Hippocampal formation (tissue), 2 donors: ENCODE measurements at places on chromosomes 16 and 17.

- no peak for DNase-seq
These were observed 2.9 kb upstream of the RHBDF2 start for GRCh38 chr17:76504117-76504516.

DNA sequence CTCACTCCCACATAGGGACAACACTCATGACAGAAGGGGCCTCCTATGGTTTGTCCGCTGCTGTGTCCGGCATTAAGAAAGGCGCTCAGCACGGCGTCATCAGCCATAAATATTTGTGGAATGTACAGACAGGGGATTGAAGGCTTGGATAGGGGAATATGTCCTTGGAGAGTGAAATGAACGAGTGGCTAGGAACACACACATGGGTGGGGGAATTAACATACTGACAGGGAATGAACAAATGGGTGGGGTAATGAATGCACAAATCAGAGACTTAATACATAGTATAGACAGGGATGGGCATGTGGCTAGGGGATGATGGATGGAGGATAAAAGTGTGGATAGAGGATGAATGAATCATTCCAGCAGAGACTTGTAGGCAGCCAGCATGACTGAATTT lies 154.0 kb upstream of the HSBP1 start:
- no peak for DNase-seq

DNA sequence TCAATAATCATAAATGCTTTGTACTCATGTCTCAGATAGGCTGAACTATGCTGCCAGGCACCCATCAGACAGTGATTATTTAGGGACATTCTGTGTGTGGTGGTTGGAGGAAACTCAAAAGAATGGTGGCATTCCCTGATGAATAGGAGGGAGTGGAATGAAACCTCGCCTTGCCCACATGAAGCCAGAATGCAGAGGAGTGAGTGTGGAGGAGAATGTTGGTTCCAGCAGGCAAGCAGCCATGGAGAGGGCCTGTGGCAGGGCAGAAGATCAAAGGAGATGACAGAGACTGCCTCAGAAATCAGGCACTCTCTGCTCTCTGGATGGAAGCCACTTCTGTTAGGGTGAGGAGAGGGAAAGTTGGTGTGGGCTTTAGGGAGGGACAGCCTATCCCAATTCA lies 22.5 kb downstream of the KCTD19 start:
- no peak for DNase-seq

DNA sequence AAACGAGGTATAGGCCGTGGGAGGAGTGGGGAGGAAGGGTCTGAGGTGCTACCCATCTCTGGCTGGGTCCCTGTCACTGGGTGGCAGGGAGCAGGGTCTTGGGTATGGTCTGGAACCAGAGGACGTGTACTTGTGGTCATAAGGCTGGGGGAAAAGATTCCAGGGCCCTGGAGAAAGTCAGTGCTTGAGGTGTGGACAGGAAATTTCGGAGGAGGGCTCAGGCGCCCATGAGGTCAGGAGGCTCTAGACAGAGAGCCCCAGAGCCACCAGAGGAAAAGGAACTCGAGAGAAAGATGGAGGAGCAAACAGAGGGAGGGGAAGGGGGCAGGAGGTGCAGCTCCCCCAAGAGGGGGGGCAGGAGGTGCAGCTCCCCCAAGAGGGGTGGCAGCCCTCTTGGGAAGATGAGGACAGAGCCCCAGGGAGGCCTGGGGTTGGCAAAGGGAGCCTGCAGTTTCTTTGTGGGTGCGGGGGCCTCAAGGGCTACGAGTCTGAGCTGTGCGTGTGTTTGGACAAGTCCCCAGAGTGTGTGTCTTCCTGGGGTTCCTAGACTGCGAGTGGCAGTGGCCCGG lies 683 bp upstream of the SLC7A6 start:
- DNase-seq: no peak

DNA sequence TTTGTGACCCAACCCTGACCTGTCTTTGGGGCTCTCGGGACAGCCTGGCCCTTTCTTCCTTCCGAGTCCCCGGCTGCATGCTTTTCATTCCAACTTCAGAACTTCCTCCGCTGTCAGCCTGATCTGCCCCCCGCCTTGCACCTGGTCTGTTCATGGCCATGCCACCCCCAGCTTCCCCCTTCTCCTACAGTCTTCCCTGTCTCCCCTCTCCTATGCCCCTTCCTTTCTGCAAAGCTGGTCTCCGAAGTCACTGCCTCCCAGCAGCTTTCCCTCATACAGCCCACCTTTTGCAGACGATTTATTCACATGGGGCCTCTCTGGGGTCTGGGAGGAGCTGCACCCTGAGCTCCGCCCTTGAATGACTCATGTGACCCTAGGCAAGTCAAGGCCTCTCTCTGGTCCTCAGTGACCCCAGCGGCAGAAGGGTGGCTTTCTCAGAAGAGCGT lies 47.1 kb upstream of the SDK2 start:
- DNase-seq: no peak

DNA sequence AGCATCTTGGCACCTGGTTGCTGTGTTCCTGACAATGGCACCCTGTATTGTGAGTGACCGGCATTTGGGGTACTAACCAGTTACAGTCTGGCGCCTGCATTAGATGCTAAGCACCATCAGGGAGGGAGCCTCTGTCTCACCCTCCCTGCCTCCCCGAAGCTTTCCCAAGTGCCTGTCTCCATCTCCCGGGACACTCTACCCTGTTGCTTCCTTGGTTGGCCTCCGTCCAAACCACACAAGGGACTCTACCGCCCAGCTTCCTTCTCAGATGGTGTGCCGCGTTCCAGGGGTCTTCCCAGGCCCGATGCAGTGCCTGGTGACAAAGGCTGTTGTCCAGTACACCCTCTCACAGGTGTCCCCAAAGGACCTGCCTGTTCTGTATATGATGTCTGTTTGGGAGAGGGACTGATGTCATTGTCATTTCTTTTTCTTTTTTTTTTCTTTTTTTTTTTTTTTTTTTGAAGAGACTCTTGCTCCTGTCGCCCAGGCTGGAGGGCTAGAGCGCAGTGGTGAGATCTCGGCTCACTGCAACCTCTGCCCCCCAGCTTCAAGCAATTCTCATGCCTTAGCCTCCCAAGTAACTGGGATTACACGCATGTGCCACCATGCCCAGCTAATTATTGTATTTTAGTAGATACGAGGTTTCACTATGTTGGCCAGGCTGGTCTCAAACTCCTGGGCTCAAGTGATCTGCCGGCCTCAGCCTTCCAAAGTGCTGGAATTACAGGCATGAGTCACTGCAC lies 6.7 kb downstream of the SNN start:
- DNase-seq: no peak

- DNase-seq: peak; percentile 24
These were observed 520.9 kb upstream of the CDH5 start for GRCh38 chr16:65845466-65846209.

GRCh38 chr17:82351254-82351712 lies 7.8 kb upstream of the TEX19 start:
- no peak for DNase-seq

GRCh38 chr16:4416200-4417032 lies at the start of gene CORO7:
Gene CORO7 (minus strand): TSS chr16:4416596. CDS start chr16:4416518, 78 bp downstream.
- peak; percentile 95 for DNase-seq

GRCh38 chr17:68061512-68062313 lies 26.2 kb downstream of the KPNA2 start:
- DNase-seq: no peak

- DNase-seq: no peak
These were observed 1.0 kb upstream of the HSBP1 start for GRCh38 chr16:83806731-83807130.

DNA sequence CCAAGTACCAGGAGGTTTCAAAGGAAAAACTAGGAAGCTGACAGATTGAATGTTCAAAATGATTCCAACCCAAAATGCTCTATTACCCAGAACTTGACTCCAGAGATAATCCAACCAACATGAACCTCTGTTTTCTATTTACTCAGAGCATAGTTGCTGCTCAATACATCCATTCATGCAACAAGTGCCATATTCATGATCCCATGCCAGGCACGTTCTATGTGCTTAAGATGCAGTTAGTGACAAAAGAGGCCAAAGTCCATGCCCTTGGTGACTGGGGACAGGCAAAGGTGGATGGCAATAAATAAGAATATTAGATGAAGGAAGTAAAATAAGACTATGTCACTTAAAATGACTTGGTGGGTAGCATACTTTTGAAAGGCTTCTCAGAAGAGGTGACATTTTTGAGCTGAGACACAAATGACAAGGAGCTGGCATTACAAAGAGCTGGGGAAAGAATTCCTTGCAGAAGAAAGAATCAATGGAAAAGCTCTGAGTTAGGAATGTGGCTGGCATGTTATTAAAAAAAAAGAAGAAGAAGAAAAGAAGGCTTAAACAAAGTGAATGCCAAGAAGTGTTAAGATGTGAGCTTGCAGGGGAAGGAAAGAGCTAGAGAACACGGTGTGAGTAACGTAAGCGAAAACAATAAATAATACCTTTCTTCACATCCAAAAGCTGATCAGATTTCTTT lies 34.5 kb downstream of the TOX3 start:
- no peak for DNase-seq

DNA sequence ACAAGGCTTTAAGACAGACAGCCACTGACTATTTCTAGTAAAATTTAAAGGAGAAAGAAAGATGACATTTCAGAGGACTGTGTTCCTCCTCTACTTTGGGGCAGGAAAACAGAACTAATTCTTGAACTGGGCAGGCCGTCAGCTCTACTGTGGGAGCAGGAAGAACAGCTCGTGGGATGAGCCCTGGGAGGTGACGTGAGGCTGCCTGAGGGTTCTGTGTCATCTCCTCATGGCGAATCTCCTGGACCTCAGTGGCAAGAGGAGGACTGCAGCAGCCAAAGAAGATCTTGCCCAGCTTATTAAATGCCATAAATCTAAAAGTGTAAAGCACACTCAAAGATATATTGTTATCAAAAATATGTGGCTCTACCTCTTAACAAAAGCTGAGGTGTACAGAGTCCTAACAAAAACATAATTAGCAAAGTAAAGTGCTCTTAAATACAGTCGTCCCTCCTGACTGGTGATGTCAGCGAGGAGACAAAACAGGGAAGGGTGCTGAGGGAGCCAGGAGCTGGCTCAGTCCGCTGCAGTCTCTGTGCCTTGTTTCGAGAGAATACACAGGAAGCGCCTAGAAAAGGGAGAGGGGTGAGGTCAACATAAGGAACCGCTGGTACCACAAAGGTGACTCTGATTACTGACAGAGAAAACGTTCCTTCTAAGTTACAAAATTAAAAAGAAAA lies 58.0 kb downstream of the CREBBP start:
- no peak for DNase-seq

- DNase-seq: no peak
These were observed 7.8 kb upstream of the ADGRG1 start for GRCh38 chr16:57620335-57621231.

GRCh38 chr16:88705076-88705684 lies 1.0 kb downstream of the RNF166 start:
- DNase-seq: no peak

DNA sequence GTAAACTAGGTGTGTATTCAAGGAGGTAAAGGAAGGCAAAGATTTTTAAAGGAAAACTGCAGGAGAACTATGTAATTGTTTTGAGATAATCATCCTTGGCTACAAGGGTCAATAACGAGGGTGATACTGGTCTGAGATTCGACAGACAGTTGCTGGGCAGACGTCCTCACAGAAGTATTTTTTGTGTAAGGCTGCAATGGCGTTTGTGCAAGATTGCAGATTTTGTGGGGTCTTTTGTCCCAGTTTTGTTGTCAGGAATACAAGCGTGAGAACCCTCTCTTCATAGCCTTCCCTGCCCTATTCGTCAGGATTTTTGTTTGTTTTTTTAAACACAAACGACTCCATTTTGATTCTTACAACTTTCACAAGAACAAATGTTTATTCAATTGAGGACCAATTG lies 57.5 kb downstream of the GPR139 start:
- no peak for DNase-seq

DNA sequence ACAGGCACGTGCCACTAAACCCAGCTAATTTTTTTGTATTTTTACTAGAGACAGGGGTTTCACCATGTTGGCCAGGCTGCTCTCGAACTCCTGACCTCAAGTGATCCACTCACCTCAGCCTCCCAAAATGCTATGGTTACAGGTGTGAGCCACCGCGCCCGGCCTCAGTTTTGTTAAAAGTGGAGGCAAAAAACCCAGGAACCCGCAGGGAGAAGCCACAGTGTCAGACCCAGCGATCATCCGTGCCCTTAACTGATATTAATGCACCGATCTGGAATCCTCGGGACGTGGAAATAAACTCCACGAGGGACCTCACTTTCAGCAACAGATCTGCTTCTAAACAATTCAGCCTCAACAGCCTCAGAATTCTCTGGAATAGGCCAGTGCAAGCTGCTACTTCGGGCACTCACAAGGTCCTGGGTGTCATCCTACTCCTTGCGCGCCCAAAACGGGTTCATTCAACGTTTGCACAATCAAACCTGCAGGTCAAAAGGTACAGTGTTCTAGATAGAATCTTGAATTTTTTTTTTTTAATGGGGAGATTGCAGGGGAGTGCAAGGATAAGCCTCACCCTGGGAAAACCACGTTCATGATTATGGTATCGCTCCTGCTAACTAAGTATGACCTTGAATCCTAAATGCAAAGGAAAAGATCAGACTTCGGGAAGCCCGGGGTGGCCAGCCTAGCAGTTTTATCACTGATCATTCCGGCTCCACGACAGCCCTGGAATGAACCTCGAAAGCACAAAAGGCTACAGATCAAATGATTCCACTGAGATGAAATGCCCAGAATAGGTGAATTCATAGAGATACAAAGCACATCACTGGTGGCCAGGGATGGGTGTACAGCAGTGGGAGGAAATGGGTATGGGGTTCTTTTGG lies 22.4 kb downstream of the LITAF start:
- no peak for DNase-seq

DNA sequence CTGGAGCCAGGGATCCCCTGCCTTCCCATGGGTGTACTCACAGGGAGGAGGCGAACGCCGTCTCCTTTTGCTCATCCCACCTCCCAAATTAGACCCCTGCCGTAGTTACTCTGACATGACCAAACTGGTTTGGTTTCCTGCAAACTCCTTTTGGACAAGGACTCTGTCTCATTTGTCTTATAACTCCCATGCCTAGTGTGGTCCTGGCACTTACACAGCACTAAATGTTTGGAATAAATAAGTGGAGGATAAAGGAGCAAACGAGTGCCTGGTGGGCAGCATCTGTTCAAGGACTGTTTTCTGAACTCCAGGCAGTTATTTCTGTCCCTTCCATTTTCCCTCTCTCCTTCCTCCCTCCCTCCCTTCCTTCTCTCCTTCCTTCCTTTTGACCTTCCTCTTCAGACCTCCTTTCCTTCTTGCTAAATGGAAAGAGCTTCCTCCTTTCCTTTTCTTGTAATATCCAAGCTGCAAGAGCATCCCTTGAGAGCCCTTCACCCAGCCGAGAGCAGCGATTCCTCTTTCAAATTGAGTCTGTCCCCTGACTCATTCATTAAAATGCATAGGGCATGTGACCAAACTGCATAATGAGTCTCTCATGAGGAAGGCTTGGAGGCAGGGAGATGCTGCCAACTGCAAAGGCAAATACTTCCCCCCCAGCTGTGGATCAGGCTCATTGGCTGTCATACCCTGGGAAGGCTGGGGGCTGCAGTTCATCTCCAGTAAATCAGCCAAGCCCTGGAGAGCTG lies 36.8 kb downstream of the CHD9 start:
- peak; percentile 77 for DNase-seq

- no peak for DNase-seq
These were observed 16.0 kb downstream of the DCUN1D3 start for GRCh38 chr16:20884240-20884556.
